ENCODE measurements at places on chromosomes 6 and 20. TPM values are rescaled to one million over a fixed set of nuclear protein-coding genes. Genes with fewer than 3 reads are reported as not detected.

- no peaks in the 10 kb centered on the region for H3K36me3 ChIP-seq
- H3K27ac ChIP-seq, result no peak overlapping the region
- H3K27me3 ChIP-seq, result no peaks in the 10 kb centered on the region
Observed at GRCh38 chr20:21725892-21726291, 20.4 kb downstream of the PAX1 start.

DNA sequence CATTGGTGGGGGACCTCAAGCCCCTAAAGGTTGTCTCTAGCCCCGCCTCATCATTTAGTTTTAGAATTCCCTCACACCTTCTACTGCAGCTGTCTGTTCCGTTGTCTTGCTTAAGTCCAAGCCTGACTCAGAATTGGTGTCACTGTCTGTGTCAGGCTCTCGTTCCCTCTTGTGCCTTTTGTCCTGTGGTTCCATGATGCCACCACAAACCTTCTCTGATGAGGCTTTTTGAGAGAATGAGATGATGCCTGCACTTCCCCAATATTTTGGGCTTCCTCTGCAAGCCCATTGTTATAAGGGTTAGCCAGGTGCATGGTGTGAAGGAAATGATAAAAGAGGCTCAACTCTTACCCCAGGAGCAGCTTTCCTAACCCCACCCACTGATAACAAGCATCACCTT lies 8.1 kb upstream of the AKIRIN2 start:
- H3K36me3 ChIP-seq, result no peaks in the 10 kb centered on the region
- H3K27ac ChIP-seq, result no peak overlapping the region
- no peaks in the 10 kb centered on the region for H3K27me3 ChIP-seq
- H3K4me1 ChIP-seq, result no peaks in the 10 kb centered on the region
- DNase-seq, result no peak

DNA sequence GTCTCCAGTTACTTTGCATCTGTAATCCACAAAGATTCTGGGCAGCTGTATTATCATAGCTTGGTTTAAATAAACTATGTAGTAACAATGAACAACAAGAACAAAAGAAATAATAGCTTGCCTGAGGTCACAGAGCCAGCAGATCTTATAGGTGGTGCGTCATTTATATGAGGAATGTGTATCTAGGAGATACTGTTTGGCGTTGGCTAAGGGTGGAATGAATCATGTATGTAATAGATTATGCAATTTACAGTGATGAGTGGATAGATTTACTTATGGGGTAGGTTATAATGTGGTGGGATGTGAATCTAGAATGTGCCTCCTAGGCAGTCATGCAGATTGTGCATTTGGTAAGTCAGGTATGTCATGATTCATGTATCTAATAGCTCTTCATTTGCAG lies 42.8 kb downstream of the HNF4A start:
- no peak overlapping the region for H3K4me3 ChIP-seq
- no peaks in the 10 kb centered on the region for H3K27me3 ChIP-seq
- no peaks in the 10 kb centered on the region for H3K4me1 ChIP-seq
- no peaks in the 10 kb centered on the region for H3K36me3 ChIP-seq

TRIM10 gene
- not detected for total RNA-seq

HLA-DRB1 gene
- total RNA-seq, result 142 TPM
